ENCODE measurements at places on chromosomes 13 and 19. TPM values are rescaled to one million over a fixed set of nuclear protein-coding genes. Genes with fewer than 3 reads are reported as not detected.

The MYO16 gene
- 0.28 TPM for total RNA-seq

The CEACAM7 gene
- 2.7 TPM for total RNA-seq

The PRTN3 gene
- total RNA-seq: not detected

The MCF2L gene
- total RNA-seq: 16.0 TPM

The HPN gene
- 98.2 TPM for total RNA-seq

The ATP13A1 gene
- 37.7 TPM for total RNA-seq

- peak within 1 kb of the TSS; percentile 100 for H3K4me3 ChIP-seq
- H3K27ac ChIP-seq: peak within 1 kb of the TSS; percentile 22
- H3K36me3 ChIP-seq: no peaks in the 10 kb centered on the region
- DNase-seq: peak; percentile 94
- no peaks in the 10 kb centered on the region for H3K27me3 ChIP-seq
These were observed at the start of gene NCLN for GRCh38 chr19:3185461-3186159. Gene NCLN (plus strand): TSS chr19:3185930. CDS start chr19:3186031, 101 bp downstream.

DNA sequence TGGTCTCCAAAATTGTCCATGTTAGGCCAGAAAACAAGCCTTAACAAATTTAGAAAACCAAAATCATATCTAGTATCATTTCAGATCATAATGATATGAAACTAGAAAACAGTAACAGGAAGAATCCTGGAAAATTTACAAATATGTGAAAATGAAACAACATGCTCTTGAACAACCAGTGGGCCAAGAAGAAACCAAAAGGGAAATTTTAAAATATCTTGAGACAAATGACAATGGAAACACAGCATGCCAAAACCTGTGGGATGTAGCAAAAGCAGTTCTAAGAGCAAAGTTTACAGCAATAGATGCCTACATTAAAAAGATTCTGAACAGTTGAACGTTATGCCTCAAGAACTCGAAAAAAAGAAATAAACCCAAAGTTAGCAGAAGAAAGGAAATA is 32.6 kb downstream of the VWA8 start:
- H3K4me1 ChIP-seq: no peaks in the 10 kb centered on the region
- no peak for DNase-seq
- no peaks in the 10 kb centered on the region for H3K27me3 ChIP-seq
- no peak overlapping the region for H3K4me3 ChIP-seq
- H3K27ac ChIP-seq: no peak overlapping the region
- H3K36me3 ChIP-seq: no peaks in the 10 kb centered on the region

DNA sequence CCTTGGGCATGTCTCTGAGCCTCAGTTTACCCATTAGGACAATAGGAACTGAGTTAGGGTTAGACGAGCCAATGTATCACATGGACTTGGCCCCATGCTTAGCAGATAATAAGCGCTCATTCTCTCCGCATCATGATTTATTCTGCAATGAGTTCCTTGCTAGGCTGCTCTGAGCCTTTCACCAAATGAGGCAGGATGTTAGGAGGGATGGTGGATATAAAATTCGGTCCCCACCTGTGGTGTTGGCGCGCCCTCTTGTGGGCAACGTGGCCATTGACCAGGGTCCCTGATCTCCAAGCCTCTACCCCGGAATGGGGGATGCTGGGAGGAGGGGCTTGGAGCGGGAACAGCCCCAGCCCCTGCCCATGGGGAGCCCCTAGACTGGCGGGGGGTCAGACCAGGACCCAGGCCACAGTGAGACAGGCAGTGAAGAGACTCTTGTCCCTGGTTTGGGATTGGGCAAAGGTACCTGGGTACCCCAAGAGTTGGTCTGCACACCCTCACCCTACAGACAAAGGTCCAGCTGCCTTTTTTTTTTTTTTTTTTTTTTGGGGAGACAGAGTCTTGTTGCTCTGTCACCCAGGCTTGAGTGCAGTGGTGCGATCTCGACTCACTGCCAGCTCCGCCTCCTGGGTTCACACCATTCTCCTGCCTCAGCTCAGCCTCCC is 43.9 kb downstream of the CERS4 start:
- no peaks in the 10 kb centered on the region for H3K27me3 ChIP-seq
- peaks cover 13% of the 10 kb centered on the region for H3K36me3 ChIP-seq
- no peak overlapping the region for H3K4me3 ChIP-seq
- no peak overlapping the region for H3K27ac ChIP-seq
- peak; percentile 59 for DNase-seq
- H3K4me1 ChIP-seq: peaks cover 4% of the 10 kb centered on the region

DNA sequence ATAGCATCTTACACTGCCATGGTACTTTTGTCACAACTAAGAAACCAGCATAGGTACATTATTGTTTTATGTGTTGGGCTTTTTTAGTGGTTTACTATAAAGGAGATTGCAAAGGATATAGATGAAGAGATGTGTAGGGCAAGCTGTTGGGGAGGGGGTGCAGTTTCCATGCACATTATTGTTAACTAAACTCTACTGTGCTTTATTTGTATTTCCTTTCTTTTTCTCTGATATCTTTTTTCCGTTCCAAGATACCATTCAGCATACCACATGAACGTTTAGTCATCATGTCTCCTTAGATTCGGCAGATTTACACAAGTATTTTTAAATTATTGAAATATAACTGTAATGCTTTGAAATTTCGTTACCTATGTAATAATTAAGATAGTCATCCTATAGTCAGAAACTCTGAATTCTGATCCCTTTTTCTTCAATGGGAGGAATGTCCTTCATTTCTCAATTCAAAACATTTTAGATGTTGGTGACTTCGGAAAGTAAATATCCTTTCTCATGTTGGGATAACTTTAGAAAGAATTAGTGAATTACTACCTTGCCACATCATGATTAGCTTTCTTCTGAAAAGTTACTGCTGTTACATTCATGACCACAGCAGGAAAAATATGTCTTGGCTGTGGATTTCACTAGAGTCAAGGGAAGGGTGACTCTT is 82.8 kb downstream of the FRY start:
- peaks cover 6% of the 10 kb centered on the region for H3K4me1 ChIP-seq
- no peak for DNase-seq
- H3K4me3 ChIP-seq: no peak overlapping the region
- H3K27me3 ChIP-seq: no peaks in the 10 kb centered on the region
- no peak overlapping the region for H3K27ac ChIP-seq

DNA sequence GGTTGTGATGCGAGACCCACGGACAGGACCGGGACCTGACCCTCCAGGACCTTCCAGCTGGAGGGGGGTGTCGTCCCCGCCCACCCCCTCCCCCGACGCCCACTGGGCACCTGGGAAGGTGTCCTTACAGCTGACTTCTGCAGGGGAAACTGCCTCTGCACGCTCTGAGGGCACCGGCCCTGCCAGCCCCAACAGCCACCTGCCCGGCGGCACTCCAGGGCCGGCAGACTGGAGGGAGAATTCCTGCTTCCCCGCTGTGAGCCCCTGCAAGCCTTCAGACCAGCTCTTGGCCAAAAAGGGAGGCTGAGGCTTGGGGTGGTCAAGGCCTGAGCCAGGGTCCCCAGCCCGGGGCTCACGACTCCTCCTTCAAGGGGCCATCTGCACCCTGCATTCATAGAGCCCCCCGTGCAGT is 1.2 kb downstream of the CNN2 start:
- H3K4me1 ChIP-seq: no peaks in the 10 kb centered on the region
- no peaks in the 10 kb centered on the region for H3K27me3 ChIP-seq
- peak overlapping the region; percentile 94 for H3K27ac ChIP-seq
- peaks cover 8% of the 10 kb centered on the region for H3K36me3 ChIP-seq
- DNase-seq: peak; percentile 40

DNA sequence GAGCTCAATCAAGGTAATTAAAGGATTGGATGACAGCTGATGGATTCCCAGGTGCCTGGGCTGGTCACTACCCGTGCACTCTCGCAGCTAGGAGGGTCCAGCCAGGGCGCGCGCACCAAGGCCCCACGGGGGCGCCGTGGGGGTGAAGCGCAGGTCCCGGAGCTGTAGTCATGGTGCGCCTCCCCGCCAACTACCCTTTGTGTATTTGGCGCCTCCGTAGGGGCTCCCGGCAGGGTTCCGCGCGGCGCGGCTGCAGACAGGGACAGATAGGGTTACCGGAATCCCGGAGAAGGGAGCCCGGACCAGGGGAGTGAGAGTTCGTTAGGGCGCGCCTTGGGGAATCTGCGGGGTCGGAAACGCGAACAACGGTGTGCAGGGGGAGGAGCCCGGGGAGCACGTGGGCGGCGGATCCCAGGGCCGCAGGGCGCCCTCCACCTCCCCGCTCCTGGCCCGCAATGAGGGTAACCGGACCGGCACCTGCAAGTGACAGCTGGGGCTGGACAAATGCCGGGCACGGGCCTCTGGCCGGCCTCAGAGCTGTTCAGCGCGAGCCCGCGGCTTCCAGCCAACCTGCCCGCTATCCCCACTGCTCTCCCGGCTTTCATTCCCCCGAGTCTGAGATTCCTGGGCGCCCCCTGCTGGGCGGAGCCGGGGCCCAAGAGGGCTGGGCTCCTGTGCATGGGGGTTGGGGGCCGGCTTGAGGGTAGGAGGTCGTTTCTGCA is 3.4 kb upstream of the PRAM1 start:
- H3K27me3 ChIP-seq: no peaks in the 10 kb centered on the region
- no peaks in the 10 kb centered on the region for H3K4me1 ChIP-seq
- DNase-seq: peak; percentile 93
- peak overlapping the region; percentile 46 for H3K27ac ChIP-seq

GRCh38 chr19:13302526-13303270 is 152.5 kb downstream of the IER2 start:
- H3K27me3 ChIP-seq: peaks cover 10% of the 10 kb centered on the region
- DNase-seq: no peak
- no peak overlapping the region for H3K27ac ChIP-seq
- H3K4me3 ChIP-seq: no peak overlapping the region
- H3K36me3 ChIP-seq: no peaks in the 10 kb centered on the region
- no peaks in the 10 kb centered on the region for H3K4me1 ChIP-seq

- DNase-seq: no peak
- H3K27me3 ChIP-seq: no peaks in the 10 kb centered on the region
- no peaks in the 10 kb centered on the region for H3K4me1 ChIP-seq
- H3K27ac ChIP-seq: no peak overlapping the region
- peaks cover 4% of the 10 kb centered on the region for H3K36me3 ChIP-seq
- H3K4me3 ChIP-seq: no peak overlapping the region
These were observed 24.5 kb downstream of the C19orf47 start for GRCh38 chr19:40323705-40324104.

DNA sequence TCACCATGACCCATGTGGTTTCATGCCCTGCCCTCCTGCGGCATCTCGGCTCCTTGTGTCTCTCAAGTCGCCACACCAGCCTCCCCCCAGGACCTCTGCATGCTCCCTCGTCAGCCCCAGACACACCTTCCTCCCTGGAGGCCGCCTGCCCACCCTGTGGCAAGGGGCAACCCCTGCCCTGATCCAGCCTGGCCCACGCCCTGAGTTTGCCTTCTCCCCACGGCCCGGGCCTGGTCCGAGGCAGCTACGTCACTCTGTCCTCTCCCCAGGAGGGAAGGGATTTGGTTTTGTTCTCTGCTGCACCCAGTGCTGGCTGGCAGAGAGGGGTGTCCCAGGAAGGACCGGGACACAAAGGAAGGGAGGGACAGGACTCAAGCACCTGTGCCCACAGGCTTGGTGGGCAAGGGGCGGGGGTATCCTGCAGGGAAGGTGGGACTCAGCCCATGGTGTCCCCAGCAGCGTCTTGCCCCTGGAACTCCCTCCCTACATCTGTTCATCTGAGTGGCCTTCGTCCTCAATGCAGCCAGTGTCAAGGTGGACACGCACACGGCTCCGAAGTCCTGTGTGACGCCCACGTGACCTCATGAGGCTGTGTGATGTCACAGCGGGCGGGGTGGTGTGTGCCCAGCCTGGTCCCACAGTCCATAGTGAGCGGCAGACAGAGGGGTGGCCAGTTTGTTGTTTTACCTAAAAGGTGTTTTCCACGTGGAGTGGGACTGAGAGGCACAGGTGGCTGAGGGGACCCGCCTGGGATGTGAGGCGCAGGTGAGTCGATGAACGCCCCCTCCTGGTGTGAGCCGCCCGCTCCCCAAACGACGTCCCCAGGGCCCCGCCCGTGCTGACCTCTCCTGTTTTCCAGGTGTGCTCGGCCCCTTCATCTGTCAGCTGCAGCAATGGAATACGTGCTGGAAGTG is at the start of gene TEX29:
TEX29 (plus strand) TSS at position 645 of the 914 bp plus-strand sequence; CDS start at position 894, 249 bp downstream.
- no peaks in the 10 kb centered on the region for H3K27me3 ChIP-seq
- no peak within 1 kb of the TSS for H3K4me3 ChIP-seq
- no peaks in the 10 kb centered on the region for H3K4me1 ChIP-seq
- no peaks in the 10 kb centered on the region for H3K36me3 ChIP-seq

DNA sequence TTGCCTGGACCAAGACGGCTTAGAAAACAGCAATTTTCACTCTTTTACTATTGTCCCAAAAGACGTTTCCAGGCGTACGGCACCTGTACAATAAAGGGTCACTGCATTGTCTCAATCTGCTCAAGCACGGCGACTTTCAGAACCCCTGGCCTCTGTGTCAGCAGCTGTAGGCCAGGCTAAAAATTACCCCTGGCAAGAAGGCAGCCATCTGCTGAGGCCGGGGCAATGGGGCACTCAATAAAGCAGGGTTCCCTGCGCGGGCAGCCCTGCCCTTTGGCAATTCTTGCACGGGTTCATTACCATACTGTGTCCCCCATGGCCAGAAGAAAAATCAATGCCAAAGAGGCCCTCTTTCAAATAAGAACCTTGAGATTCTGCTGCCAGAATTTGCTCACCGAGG is 52.1 kb downstream of the STK24 start:
- no peaks in the 10 kb centered on the region for H3K27me3 ChIP-seq
- H3K36me3 ChIP-seq: no peaks in the 10 kb centered on the region
- no peak overlapping the region for H3K27ac ChIP-seq
- H3K4me3 ChIP-seq: no peak overlapping the region
- no peak for DNase-seq
- H3K4me1 ChIP-seq: peaks cover 13% of the 10 kb centered on the region

- no peaks in the 10 kb centered on the region for H3K36me3 ChIP-seq
- no peak overlapping the region for H3K27ac ChIP-seq
- H3K4me1 ChIP-seq: peaks cover 6% of the 10 kb centered on the region
- no peak for DNase-seq
These were observed 2.7 kb upstream of the ZNF43 start for GRCh38 chr19:21838646-21839045.

DNA sequence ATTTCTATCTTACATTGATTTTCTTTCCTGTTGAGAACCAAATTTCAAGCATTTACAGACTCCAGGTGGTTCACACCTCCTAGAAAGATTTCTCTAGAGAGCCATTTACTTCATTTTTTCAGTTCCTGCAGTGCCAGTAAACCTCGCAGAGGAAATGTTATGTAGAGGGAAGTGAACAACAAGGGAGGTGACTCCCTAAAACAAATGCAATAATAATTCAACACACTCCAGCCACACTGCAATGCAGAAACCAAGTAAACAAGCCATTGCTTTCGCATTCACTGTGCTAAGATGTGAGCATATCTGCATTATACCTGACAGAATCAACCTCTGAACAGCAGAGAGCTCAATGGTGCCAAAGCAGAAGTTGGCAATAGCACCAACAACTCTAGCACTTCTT is 215.1 kb downstream of the RBM26 start:
- H3K4me1 ChIP-seq: no peaks in the 10 kb centered on the region
- no peak overlapping the region for H3K27ac ChIP-seq

GRCh38 chr19:19315444-19315843 is 4.9 kb downstream of the SUGP1 start:
- no peaks in the 10 kb centered on the region for H3K27me3 ChIP-seq
- H3K27ac ChIP-seq: no peak overlapping the region
- H3K36me3 ChIP-seq: peaks cover 24% of the 10 kb centered on the region
- H3K4me1 ChIP-seq: peaks cover 5% of the 10 kb centered on the region
- H3K4me3 ChIP-seq: no peak overlapping the region

Measured in pancreas (tissue), 10 donors.